ENCODE measurements at places on chromosomes 11 and 22.
A peak's percentile ranks its signal among the peaks of the same experiment; 100 is the strongest.

DNA sequence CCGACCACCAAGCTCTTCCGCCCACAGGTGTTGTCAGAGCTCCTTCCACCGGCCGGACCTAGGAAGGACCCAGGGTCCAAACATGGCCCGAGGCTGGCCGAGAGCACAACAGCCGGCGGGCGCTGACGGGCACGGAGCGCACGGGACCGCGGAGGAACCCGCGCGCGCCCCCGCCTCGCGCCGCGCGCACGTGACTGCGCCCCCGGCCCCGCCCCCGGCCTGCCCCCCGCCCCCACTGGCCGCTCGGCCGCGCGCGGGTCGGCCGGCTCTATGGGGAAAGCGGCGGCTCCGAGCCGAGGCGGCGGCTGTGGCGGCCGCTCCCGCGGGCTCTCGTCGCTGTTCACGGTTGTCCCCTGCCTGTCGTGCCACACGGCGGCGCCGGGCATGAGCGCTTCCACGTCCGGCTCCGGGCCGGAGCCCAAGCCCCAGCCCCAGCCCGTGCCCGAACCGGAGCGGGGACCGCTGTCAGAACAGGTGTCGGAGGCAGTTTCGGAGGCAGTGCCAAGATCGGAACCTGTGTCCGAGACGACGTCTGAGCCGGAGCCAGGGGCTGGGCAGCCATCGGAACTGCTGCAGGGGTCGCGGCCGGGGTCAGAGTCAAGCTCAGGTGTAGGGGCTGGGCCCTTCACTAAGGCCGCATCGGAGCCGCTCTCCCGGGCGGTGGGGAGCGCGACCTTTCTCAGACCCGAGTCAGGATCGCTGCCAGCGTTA, at the start of gene OSBP2:
OSBP2 (plus strand) TSS at position 235 of the 711 bp plus-strand sequence; CDS start at position 271, 36 bp downstream.
- no peak for DNase-seq

DNA sequence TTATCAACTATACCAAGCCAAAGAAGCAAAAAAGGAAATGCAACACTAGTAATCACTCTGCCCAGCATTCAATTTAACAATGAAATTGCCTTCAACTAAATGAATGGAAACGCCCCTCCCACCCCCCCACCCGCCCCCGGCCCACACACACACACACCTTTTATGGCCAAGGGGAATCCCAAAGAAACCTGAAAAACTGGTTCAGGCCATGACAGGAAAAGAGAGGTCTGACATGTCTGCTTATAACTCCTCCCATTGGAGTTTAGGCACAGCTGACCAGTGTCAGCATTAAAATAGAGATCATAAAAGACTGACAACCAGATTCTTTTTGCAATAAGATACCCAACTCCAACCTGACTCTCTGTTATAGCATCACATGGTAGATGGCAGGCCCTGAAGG, 42.6 kb downstream of the ACER3 start:
- peak; percentile 78 for DNase-seq

DNA sequence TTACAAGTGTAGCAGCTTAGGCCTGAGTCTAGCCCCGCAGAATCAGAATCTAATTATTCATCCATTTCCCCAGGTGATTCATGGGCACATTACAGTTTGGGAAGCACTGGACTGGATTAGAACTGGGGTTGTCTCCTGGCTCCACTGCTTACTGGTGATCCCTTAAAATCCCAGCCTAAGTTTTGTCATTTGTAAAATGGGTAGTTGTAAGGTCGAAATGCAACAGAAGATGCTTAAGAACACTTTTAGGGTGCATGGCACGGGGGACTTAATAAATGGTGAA, 1.3 kb downstream of the STX3 start:
- no peak for DNase-seq

- DNase-seq: no peak
Measured at GRCh38 chr22:43880541-43880991, 11.2 kb downstream of the PNPLA5 start.

- DNase-seq: no peak
Measured at GRCh38 chr22:33438273-33438672, 380.1 kb upstream of the SYN3 start.

- no peak for DNase-seq
Measured at GRCh38 chr11:68855205-68855981, 13.7 kb upstream of the CPT1A start.

- no peak for DNase-seq
Measured at GRCh38 chr22:39525658-39525975, 5.3 kb downstream of the ATF4 start.

DNA sequence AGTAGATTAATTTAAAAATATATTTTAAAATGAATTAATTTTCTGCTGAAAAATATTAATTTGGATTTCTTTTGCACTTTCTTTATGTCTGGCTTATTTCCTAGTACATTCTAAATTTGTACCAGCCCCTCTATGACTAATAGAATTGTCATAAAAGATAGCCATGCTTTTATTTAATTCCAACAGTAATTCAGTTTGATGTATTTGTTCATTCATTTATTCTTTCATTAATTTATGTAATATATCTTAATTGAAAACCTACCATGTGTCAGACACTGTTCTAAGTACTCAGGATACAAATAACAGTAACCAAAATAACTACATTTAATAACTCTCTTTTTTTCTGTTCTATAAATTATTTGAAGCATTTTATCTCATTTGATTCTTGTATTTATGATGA, 264.0 kb upstream of the CCDC179 start:
- DNase-seq: no peak

DNA sequence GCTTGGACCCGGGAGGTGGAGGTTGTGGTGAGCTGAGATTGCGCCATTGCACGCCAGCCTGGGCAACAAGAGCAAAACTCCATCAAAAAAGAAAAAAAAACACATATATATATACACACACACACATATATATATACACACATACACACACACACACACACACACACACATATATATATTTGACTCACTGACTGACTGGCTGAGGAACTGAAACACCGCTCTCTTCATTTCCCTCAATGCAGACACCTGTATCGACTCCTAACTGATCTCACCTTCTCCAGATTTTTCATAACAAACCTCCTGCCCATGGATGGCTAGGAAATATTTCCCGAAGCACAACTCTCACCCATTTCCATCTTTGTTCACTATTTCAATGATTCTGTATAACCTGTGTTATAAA, 140.7 kb upstream of the ANO3 start:
- no peak for DNase-seq

DNA sequence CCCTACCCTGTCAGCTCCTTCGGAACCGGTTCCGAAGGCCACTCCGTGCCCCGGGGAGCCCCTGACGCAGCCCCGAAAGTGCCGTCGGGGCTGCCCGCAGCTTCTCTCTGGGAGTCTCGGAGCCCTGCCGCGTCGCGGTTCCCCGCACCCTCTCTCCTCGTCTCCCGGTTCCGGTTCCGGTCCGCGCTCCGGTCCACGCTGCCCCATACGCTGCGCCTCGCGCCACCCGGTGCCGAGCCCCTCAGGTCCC, 618 bp downstream of the MTA2 start:
- no peak for DNase-seq

DNA sequence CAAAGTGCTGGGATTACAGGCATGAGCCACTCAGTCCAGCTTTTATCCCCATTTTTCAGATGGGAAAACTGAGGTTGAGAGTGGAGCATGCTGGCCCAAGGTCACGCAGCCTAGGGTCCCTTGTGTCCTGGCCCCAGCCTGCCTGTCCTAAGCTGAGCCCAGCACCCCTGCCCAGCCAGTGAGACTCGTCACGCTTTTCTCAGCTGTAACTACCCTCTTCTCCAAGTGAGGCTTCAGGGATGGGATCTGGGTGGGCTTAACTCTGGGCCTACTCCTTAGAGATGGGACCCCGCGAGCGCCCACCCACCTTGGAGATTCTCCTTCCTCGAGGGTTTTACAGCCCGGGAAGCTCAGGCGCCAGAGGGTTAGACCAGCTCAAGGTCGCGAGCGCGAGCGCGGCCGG, 390 bp upstream of the TMEM151A start:
- no peak for DNase-seq

DNA sequence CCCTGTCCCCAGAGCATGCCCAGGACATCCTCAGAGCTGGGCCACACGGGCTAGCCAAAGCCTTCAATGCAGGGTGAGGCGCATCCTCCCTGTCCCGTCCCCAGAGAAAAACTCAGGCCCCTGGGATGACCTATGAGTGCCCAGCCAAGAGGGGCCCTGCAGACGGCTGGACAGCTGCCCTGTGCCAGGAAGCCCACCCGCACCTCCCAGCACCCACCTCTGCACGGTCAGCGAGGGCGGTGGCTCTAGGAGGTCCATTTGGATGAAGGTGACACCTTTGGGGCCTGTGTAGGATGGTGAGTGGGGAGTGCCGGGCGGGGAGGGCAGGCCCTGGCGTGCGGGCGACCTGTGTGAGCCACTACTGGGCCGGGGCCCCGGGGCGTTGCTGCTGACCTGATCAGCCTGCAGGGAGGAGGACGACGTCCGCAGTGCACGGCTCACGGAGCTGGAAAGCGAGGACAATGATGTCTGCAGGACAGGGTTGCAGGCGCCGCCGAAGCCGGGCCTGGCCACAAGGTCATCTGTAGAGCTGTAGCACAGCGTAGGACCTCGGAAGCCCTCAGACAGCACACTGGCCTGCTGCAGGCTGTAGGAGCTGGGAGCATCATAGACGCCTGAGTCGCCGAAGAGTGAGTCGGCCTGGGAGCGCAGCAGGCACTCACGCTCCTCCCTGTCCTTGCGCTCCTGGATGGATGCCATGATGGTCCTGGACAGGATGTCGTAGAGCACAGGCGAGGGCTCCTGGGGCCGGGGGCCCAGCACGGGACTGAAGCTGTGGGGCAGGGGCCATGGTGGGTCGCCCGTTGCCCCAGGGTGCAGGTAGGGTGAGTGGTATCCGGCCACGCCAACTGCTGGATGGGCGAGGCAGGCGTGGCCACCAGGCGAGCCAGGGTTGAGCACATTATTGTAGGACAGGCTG, 180.5 kb downstream of the IGLL1 start:
- no peak for DNase-seq

DNA sequence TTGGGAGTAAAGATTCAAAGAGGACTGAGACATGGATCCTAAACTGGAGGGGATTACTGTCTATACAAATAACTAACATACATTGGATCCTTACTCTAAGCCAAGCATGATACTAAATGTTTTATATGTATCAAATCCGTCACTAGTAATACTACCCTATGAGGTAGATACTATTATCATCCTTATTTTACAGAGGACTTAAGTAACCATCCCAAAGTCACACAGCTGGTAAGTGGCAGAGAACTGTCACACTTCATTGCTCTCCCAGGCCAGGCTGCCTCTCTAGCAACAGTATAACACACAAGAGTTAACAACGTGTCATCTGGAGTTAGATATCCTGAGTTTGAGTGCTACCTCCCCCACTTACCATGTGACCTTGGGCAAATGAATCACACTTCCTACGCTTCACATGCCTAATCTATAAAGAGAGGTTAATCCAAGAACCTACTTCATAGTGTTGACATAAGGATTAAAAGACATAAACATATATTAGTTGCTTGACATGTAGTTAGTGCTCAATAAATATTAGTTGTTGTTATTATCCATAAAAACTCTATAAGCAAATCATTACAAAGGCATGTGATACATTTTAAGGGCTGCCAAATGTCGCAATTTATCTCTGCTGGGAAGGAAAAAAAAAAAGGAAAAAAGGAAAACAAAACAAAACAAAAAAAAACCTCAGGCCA, 33.8 kb upstream of the SPON1 start:
- DNase-seq: peak; percentile 28

All from DMS153 (cell line).